ENCODE measurements at places on chromosomes 5 and 9. TPM values are rescaled to one million over a fixed set of nuclear protein-coding genes. Genes with fewer than 3 reads are reported as not detected.

DNA sequence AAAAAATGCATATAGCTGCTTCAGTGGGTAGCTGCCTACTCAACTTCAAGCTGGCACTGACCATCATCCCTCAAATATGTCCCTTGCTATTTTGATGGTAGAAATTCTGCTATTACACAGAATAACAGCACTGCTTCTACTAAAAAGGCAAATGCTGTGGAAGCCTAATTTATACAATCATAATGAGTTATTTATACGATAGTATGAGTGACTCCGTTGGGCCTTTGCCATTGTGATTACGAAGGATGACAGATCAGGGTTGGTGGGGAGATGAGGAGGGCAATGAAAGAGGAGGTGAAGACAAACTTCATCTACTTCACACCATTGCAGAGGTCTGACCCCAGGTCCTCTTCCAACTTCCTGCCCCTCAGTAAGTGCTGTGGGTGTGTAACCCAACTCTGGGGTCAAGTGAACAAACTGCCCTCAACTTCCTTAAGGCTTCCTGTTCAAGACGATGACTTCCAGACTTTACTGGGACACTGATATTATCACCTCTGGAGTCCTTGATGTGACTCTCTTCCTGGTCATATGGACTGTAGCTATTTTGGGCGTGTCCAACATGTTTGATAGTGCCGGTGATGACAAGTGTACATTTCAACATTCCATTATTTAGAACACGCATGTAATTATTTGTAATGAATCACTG lies 74.1 kb upstream of the RPS23 start:
- no peak for DNase-seq

GRCh38 chr9:16475257-16475656 lies 395.2 kb downstream of the BNC2 start:
- no peak for DNase-seq

DNA sequence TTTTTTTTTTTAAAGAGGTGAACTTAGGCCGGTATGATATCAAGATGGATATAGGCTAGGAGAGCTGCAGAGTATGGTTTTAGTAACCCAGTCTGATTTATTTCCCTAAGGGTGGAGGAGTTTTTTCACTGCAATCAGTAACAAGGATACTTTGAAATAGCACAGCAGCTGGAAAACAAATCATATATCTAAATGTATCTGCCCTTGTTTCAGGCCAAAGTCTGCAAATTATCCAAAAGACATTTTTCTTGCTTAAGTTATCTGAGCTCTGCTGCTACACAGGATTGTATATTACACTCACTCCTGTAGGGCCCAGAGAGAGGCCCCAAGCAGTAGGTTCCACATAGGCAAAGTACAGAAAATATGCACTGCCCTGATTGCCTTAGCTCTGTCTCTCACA lies 222.4 kb downstream of the NTRK2 start:
- DNase-seq = no peak

- no peak for DNase-seq
Observed at GRCh38 chr9:116686135-116686534, 970 bp upstream of the TRIM32 start.

- DNase-seq = no peak
Observed at GRCh38 chr5:115151208-115151805, 18.4 kb downstream of the TRIM36 start.

DNA sequence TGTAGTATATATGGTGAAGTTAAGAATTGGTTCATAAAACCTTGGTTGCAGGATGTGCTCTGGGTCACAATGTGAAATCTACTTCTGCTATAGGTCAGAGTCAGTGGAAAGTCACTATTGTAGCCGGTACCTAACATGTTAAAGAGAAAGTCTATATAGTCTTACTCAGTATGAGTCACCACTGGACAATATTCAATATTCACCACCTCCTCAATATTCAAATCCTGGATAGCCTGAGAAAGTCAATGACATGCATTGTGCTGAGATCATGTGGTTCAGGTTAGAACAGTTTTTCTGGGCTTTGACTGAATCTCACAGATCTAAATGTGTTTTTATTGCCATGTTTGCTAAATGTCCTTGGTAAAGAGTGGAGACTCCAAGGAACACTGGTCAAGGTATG lies 108.8 kb downstream of the HMHB1 start:
- no peak for DNase-seq

ARID3C gene
- 0.48 TPM for total RNA-seq

GPR150 gene
- total RNA-seq = not detected

DNA sequence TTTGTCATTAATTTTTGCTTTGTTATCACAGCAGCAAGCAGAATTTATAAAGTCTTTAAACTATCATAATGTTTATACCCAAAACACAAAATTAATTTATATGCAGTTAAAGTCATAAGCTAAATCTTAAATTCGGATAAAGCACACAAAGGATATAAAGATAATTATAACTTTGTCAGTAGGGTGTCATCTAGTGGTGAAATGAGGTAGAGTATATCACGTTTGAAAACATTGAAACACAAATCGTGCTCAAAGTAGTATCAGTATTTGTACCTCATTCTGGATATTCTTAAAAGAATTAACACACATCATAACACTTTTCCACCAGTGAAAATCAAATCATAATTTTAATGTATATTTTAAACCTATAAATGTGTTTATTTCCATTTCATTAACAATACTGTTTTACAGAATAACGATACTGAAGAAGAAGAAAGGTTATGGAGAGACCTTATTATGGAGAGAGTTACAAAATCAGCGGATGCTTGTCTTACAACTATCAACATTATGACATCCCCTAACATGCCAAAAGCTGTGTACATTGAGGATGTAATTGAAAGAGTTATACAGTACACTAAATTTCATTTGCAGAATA lies 129.5 kb downstream of the NIPBL start:
- no peak for DNase-seq

AMBP gene
- not detected for total RNA-seq

CDH6 gene
- 66.2 TPM for total RNA-seq

DNA sequence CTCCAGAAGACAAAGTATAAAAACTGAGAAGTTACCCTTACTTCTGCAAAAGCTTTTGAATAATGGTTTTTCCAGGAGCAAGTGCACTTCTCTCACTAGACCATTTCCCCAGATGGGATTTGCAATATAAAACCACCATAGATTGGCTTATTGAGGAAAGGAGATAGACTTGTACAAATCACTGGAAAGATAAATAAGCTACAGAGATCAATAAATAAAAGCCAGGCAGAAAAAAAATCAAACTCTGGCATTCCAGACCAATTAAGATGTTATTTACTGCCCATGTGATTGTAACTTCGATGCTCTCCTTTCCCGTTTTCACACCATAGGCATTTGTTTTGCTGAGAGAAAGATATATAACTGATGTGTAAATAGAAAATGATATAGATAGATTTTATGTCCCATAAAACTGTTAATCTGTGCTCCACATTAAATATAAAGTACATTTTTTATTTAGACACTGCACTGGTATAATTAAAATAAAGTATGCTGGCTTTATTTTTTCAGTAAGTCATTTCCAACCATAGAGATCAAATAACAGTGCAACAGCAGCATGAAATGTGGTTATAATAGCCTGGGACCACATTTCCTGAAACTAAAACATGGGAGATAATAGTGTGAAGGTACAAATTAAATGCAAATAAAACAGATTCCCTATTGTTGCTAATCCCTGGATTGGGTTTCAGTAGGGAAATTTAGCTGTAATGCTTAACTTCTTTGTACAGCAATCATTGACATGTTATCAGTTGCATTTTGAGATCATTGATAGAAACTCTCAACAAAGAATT lies 177.7 kb downstream of the NR2F1-AS1 start:
- no peak for DNase-seq

SLC22A4 gene
- 2.3 TPM for total RNA-seq

CEP72 gene
- 2.7 TPM for total RNA-seq

DNA sequence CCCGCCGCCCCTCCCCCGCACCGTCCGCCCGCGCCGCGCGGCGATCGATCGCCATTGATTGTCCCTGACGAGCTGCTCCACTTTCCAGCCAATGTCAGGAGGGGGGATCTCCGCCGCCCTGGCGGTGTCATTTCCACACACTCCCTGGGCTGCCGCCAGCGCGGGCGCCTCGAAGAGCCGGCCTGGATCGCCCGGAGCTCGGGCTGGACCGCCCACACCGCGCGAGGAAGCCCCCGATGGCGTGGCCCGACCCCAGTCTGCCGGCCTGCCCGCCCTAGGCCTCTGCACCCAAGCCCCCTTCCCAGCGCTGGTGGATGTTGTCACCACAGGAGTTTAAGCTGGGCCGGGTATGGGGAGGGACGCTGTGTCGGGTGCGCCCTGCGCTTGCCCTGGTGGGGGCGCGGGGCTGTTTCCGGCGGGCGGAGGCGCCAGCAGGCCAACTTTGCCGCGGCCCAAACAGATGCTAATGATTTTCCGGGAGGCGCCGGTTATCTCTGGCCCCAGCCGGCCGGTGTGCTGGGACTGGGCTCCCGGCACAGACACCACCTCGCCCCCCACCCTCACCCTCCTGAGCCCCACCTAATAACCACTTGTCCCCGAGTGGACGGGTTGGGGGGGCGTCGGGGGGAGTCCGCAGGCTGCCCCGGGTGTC lies 10.6 kb upstream of the CXXC5 start:
- no peak for DNase-seq

GRCh38 chr5:74042959-74043358 lies 417.0 kb downstream of the ARHGEF28 start:
- no peak for DNase-seq

CFAP90 gene
- total RNA-seq = 0.34 TPM

SOHLH1 gene
- total RNA-seq = not detected

PCDH12 gene
- total RNA-seq = not detected

GRCh38 chr9:36099718-36100117 lies 36.8 kb upstream of the GLIPR2 start:
- DNase-seq = no peak

GLRA1 gene
- total RNA-seq = not detected

GRCh38 chr5:42767491-42768105 lies 11.0 kb downstream of the CCDC152 start:
- DNase-seq = no peak

- DNase-seq = no peak
Observed at GRCh38 chr5:72518001-72518683, 10.9 kb upstream of the ZNF366 start.

All from kidney epithelial cell (primary cell).